ENCODE measurements at places on chromosomes 13 and 19. TPM values are rescaled to one million over a fixed set of nuclear protein-coding genes. Genes with fewer than 3 reads are reported as not detected.

DNA sequence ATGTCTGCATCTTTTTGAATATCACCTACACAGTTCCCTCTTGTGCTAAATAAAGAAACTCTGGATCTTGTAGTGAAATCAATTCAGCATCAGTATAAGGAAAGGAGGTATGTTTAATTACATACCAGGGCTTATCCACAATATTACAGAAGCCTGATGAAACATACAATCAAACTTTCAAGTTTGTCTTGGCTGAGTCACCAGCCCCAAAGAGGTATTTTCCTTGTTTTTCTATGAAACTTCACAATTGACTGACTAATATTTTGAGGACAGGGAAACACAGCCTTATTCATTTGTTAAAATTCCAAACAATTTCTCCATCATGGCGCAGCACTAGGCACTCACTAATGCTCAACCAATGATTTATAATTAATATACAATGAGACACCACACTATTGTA is 952.4 kb downstream of the PCDH17 start:
- no peak overlapping the region for H3K4me3 ChIP-seq
- H3K27me3 ChIP-seq, result no peaks in the 10 kb centered on the region
- H3K27ac ChIP-seq, result no peak overlapping the region
- H3K36me3 ChIP-seq, result no peaks in the 10 kb centered on the region

GRCh38 chr19:3253270-3253669 is 28.8 kb downstream of the CELF5 start:
- no peaks in the 10 kb centered on the region for H3K36me3 ChIP-seq
- H3K27me3 ChIP-seq, result no peaks in the 10 kb centered on the region
- no peaks in the 10 kb centered on the region for H3K4me1 ChIP-seq
- H3K27ac ChIP-seq, result no peak overlapping the region
- H3K4me3 ChIP-seq, result no peak overlapping the region
- no peak for DNase-seq

GRCh38 chr19:53511933-53512374 is 26.0 kb upstream of the ZNF331 start:
- H3K4me1 ChIP-seq, result peaks cover 7% of the 10 kb centered on the region
- H3K36me3 ChIP-seq, result no peaks in the 10 kb centered on the region
- H3K27me3 ChIP-seq, result no peaks in the 10 kb centered on the region
- H3K4me3 ChIP-seq, result no peak overlapping the region

Gene ZFP30
- total RNA-seq, result 29.7 TPM
